ENCODE measurements at places on chromosomes 7 and 10.

DNA sequence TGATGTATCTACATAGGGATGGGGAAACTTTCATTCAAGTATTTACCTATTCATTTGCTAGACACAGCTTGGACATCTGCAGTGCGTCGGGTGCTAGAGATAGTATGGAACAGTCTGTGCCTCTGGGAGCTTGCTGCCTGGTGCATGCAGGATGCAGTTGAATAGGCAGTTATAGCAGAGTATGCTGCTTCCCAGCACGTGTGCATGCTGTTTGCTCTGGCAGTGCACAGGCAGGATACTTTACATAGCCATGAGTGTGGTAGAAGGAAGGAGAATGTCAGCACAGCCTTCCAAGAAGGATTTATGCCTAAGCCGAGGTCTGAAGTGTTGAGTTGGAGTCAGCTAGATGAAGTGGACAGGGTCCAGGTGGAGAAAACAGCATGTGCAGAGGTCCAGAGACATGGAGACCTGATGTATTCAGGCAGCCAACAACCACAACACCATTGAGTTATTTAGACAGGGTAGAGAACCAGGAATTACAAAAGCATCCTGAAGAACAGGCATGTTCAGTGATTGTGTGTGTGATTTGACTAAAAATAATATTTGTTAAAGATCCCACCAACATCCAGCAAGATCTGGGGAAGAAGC, 8.1 kb downstream of the MAP3K8 start:
- DNase-seq, result no peak

- no peak for DNase-seq
Measured at GRCh38 chr7:17526621-17527020, 228.2 kb downstream of the AHR start.

DNA sequence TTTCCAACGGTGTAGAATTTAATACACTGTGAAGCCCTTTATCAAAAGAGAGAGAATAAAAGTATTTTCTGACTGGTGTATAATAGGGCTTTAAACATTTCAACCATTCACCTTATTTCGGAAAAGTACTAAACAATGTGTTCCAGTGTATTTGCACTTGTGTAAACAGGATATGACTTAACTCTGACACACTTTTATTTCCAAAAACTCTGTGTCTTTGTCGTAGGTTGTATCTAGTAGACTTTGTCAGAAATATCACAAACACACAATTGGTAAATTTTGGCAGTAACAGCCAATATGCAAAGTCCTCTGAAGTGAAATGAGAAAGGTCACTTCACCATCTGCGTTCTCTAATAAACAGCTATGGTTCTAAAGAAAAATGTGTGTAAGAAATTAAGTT, 10.3 kb upstream of the TSPAN13 start:
- DNase-seq, result peak; percentile 81

GRCh38 chr7:24902276-24902675, 77.7 kb downstream of the OSBPL3 start:
- peak; percentile 45 for DNase-seq

GRCh38 chr10:32963096-32963495, 5.1 kb upstream of the ITGB1 start:
- peak; percentile 80 for DNase-seq

GRCh38 chr7:46753662-46754061, 828.2 kb downstream of the TNS3 start:
- DNase-seq, result no peak

- DNase-seq, result no peak
Measured at GRCh38 chr10:44391981-44392380, 7.1 kb upstream of the CXCL12 start.

- DNase-seq, result no peak
Measured at GRCh38 chr7:41892356-41893100, 189.6 kb upstream of the INHBA start.

DNA sequence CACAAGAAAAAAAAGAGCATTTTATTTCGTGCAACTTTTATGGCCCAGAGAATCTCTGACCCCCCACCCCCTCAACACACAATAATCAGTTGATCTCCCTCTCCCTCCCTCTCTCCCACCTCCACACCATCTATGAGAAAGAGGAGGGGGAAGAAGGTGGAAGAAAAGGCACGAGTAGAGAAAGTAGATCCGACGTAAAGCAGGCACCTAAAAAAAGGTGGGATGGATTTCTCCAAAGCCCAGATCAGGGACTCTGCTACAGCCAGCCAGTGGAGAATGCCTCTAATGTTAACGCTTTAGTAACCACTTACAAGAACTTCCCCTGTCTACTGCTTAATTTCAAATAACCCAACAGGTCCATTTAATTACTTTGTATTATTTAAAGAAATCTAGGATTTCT, 24.4 kb downstream of the KMT2C start:
- DNase-seq, result no peak

DNA sequence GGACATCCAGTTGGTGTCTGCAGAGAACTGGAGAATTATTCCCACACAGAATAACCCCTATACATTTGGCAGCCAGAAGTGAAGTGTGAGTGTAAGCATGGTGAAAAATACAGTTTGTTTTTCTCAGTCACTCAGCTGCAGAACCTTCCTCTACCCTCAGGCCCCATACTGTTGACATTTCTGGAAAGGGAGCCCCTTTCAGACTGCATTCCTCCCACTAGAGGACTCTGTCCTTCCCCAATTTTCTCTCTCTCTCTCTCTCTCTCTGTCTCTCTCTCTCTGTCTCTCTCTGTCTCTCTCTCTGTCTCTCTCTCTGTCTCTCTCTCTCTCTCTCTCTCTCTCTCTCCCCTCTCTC, 86.8 kb upstream of the STEAP1B start:
- peak; percentile 79 for DNase-seq

- DNase-seq, result peak; percentile 53
Measured at GRCh38 chr7:84364708-84365107, 170.1 kb upstream of the SEMA3A start.

DNA sequence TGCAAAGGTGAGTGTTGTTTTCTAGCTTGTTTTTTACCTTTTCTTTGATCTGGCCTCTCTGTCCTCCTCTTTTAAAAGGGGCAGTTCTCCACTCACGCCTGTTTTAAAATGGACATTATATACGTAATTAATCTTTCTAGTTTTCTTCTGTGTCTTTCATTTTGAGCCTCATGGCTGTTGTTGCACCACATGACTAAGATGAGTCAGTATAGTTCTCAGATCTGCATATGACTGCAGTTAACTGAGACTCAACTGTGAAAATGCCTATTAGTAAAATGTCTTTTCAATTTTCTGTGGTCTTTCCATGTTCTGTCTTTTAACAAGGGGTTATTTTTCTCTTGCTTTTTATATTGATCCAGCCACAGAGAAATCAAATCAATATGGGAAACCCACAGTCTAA, 296.1 kb downstream of the CDK14 start:
- peak; percentile 1 for DNase-seq

Data from ELR (cell line).